ENCODE measurements at places on chromosomes 6 and 20.

DNA sequence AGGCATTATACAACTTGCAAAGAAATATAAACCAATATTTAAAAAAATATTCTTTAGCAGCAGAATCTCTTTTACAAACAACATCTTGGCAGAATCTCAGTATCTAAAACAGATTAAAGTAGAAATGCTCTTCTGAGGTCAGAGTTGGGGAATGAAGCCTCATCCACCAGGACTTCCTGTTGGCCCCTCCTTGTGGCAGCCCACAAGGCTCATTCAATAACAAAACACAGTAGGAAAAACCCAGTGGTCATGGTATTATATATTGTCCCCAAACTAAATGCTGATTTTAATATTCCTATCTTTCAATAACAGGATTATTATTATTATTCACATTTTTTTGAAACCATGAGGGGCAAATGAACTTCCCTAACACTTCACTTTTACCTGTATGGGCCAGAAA is 368.6 kb downstream of the BTBD9 start:
- no peak for DNase-seq

DNA sequence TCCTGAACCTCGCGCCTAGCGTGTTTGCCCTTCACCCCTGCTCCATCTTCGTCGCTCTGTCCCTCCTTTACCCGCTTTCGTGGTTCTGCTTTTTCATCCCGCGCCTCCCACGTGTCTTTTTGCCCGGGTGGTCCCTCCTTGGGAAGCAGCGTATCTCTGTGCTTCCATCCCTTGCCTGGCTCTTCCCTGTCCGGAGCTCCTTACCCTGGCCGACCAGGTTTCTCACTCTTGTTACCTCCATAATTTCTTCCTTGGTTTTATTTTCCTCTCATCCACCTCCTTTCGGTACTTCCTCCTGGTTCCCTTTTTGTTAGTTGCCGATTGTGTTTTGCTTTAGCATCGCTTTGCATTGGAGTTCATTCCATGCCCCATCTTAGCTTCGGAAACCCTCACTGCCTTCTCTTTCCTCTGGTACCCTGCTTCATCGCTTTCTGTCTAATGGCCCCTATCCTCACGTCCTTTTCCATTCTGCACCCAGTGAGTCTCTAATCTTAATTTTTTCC is 735 bp downstream of the FAM135A start:
- no peak for DNase-seq

GRCh38 chr20:57209413-57209812 is 57.0 kb downstream of the BMP7 start:
- DNase-seq = no peak

GRCh38 chr6:101818051-101818450 is 424.5 kb downstream of the GRIK2 start:
- DNase-seq = no peak

GRCh38 chr6:12152023-12152970 is 137.9 kb upstream of the EDN1 start:
- DNase-seq = peak; percentile 15

DNA sequence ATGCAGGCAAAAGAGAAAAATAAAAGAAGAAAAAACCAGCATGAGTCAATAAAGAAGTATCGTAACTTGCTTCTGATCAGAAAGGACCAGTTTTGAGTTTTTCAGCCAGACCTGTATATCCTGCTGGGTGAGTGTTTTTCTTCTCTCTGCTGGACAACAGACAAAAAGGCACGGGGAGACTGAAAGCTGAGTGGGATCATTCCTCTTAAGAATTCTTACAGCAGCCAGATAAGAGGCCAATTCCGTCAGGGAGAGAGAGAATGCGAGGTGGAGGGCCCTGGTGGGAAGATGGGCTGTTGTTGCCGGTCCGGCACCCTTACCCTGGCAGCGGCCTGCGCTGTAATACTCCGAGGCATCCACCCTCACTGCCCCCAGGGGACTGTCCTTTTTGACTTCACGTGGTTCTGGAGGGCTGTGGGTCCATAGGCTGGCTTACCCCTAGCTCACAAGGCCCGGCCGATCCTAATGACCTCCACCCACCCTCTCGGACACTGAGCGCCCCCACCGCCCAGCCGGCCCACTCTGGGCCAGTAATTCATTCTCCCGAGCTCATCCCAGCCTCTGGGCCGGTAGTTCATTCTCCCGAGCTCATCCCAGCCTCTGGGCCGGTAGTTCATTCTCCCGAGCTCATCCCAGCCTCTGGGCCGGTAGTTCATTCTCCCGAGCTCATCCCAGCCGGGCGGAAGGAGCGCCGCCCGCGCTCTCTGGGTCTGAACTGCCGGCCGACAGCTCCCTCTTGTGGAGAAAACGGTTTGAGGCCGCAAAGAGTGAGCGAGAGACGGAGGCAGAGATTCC is 118.3 kb upstream of the SIRPA start:
- DNase-seq = peak; percentile 83

- DNase-seq = no peak
Observed at GRCh38 chr6:142953373-142954273, 8.6 kb upstream of the HIVEP2 start.

GRCh38 chr20:13317439-13317838 is 96.4 kb downstream of the ISM1 start:
- DNase-seq = no peak

DNA sequence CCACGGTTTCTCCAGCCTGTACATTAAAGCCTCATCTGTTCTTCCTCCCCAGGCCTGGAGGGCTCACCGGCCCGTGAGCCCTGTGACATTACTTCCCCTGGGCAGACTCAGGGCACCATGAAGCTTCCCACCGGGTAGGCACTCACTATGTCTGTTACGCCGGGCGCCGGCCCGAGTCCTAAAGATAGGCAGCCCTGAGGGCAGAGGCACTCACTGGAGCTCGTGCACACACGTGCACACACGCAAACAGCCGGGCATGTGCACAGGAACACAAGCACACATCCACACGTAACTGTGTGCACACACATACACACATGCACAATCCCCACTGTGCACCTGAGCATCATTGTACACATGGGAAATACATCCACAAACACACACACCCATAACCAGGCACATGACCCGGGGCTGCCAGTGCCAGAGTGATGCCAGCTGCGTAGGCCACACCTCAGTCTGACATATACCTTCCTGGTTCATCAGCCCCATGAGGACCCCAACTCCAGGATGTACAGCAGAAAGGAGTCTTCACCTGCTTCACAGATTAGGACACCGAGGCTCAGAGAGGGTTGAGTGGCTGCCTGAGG is 83.7 kb downstream of the YTHDF1 start:
- no peak for DNase-seq

- DNase-seq = no peak
Observed at GRCh38 chr6:132236744-132237143, 164.5 kb downstream of the MOXD1 start.

DNA sequence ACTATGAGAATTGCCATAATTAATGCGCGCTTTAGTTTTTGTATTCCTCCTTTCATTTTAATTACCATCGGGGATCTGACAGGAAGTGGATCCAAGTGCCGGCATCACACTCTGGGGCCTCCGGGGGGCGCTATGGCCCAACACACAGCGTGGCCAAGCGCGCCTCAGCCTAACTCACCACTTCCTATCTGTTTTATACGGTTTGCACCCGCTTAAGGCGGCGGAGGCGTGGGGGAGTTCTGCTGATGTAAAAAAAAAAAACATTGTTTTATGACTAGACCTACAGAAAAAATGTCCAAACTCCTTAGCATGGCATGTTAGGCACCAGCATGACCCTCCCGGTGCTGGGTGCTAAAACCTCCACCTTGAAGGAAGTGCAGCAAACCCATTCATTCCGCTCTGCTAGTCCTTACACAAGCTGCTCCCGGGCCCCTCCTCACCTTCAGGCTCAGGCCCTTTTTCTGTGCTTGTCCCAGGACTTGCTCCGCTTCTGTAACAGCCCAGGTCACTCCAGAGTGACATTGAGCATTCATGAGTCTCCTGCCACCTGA is 4.5 kb upstream of the EBF4 start:
- no peak for DNase-seq

DNA sequence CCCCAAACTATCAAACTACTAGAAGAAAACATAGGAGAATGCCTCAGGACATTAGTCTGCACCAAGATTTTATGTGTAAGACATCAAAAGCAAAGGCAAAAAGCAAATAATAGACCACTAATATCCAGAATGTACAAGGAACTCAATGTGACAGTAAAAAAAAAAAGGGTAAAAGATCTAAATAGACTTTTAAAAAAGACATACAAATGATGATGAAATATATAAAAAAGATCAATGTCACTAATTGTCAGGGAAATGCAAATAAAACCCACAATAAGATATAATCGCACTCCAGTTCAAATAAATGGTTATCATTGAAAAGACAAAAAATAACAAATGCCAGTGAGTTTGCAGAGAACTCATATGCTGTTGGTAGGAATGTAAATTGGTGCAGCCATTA is 118.3 kb upstream of the DUSP22 start:
- no peak for DNase-seq

DNA sequence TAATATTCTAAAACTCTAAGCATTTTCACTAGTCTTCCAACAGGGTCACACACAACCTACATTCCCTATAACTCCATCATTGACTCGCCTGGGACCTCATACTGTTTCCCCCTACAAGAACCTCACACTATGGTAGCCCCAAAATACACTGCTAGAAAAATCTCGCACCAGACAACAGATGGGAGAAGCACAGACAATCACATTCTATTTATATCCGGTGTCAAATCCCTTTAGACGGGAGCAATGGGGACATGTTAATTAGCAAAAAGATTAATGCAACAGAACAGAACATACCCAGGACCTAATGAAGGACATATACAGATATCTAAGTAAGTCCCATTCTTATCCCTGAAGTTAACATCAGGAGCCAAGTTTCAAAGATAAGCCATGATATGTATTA is 33.6 kb downstream of the TMX4 start:
- no peak for DNase-seq

- DNase-seq = no peak
Observed at GRCh38 chr6:170088582-170088955, 202.3 kb downstream of the DLL1 start.

GRCh38 chr6:31407699-31408098 is 4.3 kb downstream of the MICA start:
- DNase-seq = no peak

DNA sequence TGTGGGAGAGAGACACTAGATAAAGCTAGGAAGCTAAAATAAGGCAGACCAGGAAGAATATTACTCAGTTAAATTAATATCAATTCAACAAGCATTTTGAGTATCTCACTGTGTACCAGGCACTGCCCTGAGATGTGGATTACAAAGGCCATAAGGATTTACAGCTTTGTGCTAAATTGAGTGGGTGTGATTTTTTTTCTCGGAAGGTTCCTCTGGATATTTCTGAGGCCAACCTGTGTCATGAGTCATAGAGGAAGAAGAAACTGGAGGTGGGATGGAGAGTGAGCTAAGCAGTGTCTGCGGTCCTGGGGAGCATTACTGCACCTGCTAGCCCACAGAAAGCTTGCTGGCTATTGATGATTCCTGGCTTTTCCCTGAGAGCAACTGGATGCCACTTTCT is 135.2 kb downstream of the RFPL4B start:
- DNase-seq = no peak

GRCh38 chr6:64220801-64221200 is 585.2 kb downstream of the PHF3 start:
- DNase-seq = no peak

- no peak for DNase-seq
Observed at GRCh38 chr6:48111143-48111506, at the start of gene PTCHD4. Gene PTCHD4 (minus strand): TSS chr6:48111197. CDS start chr6:48068957, 42,240 bp downstream.

DNA sequence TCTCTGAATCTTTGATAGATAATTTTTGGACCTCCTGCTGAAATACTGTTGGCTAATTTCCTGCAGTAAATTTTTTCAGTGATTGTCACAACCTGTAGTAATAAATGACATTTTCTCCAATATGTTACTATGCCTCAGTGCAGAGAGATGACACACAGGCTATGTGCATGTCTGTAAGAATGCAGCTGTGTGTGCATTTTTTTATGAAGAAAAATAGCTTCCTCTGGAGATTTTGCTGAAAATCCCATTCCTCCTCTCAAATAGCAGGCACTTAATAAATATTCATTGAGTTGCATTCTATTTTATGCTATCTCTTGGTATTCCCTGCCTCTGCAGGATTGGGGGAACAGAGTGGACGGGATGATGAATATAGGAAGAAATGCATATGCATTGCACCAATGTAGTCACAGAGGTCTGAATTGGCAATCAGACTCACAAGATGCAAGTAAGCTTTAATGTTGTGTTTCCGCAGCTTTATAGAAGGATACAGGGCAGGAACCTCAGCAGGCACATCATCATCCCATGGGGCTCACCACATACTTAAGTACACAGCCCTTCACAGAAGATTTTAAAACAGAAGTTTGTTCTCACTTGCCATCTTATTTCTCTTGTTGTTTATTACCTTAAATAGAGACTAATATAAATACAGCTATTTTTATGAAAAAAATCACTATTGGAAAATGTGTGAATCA is 474.7 kb downstream of the EPM2A start:
- no peak for DNase-seq

- DNase-seq = no peak
Observed at GRCh38 chr6:37302086-37302686, 44.2 kb upstream of the TMEM217 start.

- DNase-seq = no peak
Observed at GRCh38 chr20:25282796-25283195, 34.9 kb downstream of the PYGB start.

DNA sequence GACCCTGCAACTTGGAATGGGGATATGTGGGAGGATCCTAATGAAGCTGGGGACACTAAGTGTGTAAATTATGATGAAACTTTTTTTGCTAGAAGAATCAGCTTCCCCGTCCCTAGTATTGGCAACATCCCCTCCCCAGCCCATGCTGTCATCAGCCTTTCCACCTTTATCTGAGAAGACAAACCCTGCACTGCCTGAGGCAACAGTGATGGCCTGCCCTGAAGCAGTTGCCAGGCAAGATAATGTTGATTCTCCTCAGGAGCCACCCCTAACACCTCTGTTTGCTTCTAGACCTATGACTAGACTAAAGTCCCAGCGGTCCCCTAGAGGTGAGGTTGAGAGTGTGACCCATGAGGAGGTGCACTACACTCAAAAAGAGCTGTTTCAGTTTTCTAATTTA is 27.1 kb downstream of the MICA start:
- DNase-seq = no peak

- DNase-seq = no peak
Observed at GRCh38 chr6:50780382-50780781, 38.3 kb upstream of the TFAP2B start.
